BJ (cell line): ENCODE measurements at places on chromosomes 1 and 21. TPM values are rescaled to one million over a fixed set of nuclear protein-coding genes. Genes with fewer than 3 reads are reported as not detected.

- no peak for DNase-seq
Observed at GRCh38 chr1:214660190-214660589, 57.2 kb downstream of the CENPF start.

Gene IVNS1ABP
- 48.1 and 81.1 TPM in 2 replicates for polyA plus RNA-seq

DNA sequence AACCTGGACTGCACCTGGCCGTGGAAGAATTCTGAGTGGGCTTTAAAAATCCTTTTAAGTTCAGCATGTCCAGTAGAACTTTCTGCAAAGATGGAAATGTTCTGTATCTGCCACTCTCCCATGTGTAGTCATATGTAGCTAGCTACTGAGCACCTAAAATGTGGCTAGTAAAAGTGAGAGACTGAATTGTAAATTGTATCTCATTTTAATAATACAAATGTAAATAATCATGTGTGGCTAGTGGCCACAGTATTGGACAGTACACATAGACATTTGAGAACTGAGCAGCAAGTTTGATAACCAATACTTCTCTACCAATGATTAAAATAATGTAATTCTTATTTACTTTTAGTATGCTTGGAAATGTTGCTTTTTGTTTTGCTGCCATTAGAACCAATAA is 57.3 kb downstream of the PHACTR4 start:
- DNase-seq = no peak

DNA sequence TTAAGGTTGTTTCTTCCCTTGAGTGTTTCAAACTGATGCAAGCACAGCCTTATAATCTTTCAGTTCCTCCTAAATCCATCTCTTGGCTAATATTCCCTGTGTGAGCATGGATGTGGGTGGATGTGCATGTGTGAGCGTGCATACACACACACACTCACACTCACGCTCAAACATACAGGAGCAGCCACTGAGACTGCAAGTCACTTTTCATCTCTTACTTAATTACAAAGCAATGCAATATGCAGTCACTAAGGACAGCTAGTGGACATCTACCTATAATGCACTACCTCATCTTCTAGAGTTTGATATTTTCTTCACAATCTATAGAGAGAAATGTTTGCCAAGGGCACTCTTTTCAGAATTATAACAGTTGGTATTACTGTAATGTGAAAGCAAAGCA is 1.4 kb downstream of the ESRRG start:
- no peak for DNase-seq

- DNase-seq = no peak
Observed at GRCh38 chr1:84959294-84959693, 37.6 kb downstream of the MCOLN2 start.

Gene RHD
- polyA plus RNA-seq = 0.10 and 0.12 TPM in 2 replicates

DNA sequence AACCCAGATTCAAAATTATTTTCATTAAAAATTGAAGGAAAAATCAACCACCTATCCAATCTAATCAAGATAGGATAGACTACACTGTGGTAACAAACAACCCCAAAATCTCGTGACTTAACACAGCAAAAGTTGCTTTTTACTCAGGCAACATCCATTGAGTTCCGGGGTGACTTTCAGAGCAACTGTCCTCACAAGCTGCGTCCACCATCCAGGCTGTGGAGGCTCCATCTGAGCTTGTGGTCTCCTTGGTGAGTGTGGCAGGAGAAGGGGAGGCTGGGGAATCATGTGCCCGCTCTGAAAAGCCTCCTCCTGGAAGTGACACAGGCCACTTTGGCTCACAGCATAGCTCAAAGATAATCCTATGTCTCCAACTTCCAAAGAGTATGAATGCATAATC is 52.4 kb downstream of the CD2 start:
- DNase-seq = no peak

- DNase-seq = no peak
Observed at GRCh38 chr1:86517336-86517735, 29.5 kb upstream of the CLCA4 start.

GRCh38 chr1:17958704-17959103 is 148.9 kb upstream of the IGSF21 start:
- no peak for DNase-seq

DNA sequence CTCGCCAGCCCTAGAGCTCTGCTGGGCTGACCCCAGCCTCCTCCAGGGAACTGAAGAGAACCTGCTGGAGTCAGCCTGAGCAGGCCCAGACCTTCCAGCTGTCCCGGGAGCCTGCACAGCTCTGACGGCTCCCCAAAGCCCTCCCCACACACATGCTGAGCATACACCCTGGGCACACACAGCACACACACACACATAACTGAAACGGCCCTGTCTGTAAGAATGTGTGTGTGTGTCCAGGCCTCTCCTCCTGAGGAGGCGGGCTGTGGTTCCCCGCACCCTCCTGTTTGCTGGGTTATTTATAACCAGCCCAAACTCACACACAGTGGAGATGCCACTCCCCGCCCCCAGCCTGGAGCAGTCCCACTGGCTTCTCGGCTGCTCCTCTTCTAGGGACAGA is 20.2 kb downstream of the SDC3 start:
- peak; percentile 85 for DNase-seq

GRCh38 chr21:31075848-31076247 is 37.6 kb upstream of the KRTAP19-8 start:
- DNase-seq = no peak

Gene RUNX1
- 22.3 and 36.1 TPM in 2 replicates for polyA plus RNA-seq

GRCh38 chr1:76938304-76938703 is 71.0 kb downstream of the ST6GALNAC5 start:
- DNase-seq = no peak

- DNase-seq = peak; percentile 49
Observed at GRCh38 chr1:109499661-109500536, 6.0 kb downstream of the CYB561D1 start.

DNA sequence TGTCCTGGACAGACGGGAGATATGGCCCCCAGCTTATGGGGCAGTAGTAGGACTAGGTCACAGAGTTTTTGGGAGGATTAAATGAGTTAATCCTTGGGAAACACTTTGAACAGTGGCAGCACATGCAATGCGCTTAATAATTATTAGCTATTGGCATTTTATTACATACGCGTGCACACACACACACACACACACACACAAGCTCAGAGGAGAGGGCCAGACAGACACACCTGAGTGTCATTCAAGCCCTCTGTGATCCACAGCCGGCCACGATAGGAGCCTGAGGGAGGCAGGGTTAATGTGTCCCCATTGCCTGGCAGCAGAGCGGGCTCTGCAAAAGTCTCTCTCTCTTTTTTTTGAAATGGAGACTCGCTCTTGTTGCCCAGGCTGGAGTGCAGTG is 37.9 kb downstream of the EPHA2 start:
- no peak for DNase-seq

GRCh38 chr1:29011775-29012174 is 97.4 kb downstream of the EPB41 start:
- DNase-seq = no peak

Gene RAB3B
- 27.4 and 44.0 TPM in 2 replicates for polyA plus RNA-seq

DNA sequence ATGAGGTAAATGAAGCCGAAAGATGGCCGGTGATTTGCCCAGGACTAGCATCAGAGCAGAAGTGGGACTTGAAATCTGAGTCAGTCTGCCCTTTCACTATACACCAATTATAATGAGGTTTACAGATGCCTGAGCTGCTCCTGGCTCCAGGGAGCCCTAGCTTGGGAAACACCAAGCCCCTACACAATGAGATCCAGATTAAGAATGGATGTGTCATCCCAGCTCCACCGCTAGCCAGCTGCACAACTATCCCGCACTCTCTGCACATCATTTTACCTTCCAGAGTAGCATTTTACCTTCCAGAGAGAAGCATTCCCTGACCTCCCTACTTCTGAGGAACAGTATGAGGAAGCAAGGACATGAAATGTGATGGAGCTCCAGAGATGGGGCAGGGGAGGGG is 27.0 kb downstream of the SERTAD4 start:
- DNase-seq = peak; percentile 85

DNA sequence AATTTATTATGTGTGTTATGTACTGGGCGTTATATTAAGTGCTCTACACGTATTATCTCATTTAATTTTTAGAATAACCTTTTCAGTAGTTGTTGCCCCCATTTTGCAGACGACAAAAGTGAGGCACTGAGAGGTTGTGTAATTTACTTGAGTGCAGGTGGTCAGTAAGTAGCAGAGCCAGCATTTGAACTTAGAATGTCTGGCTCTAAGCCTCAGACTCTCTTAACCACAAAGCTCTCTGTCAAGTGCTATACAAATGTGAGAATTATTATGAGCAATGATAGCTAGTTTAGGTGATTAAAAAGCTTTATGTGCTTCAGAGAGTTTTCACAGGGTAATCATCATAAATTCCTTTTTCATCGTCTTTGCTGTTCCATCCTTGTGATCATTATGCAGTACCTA is 96.3 kb upstream of the UBE2U start:
- no peak for DNase-seq

- DNase-seq = peak; percentile 15
Observed at GRCh38 chr1:77126307-77126706, 92.9 kb downstream of the PIGK start.

DNA sequence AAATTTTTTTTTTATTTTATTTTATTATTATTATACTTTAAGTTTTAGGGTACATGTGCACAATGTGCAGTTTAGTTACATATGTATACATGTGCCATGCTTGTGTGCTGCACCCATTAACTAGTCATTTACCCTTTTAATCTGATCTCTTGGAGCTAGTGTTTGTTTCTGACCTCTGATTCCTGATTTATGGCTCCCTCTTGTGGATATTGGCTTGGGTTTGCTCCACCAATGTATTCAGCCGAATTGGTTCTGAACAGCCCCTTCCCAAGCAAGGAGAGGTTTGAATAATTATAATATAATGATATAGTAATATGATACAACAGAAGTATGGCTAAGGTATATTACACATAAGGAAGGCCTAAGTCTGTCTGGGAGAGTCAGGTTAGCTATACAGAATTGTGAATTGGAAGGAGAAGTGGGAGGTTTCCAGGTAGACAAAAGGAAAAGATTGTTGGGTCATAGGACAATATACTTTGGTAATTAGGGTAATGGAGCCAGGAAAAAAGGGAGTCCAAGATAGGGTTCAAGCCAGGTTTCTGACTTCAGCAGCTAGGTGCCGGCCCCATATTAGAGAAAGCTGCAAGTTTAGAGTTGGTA is 53.1 kb upstream of the HMCN1 start:
- no peak for DNase-seq

- no peak for DNase-seq
Observed at GRCh38 chr1:159929155-159930051, 4.1 kb upstream of the TAGLN2 start.
